ENCODE measurements at places on chromosomes 16 and 17. TPM values are rescaled to one million over a fixed set of nuclear protein-coding genes. Genes with fewer than 3 reads are reported as not detected.

DNA sequence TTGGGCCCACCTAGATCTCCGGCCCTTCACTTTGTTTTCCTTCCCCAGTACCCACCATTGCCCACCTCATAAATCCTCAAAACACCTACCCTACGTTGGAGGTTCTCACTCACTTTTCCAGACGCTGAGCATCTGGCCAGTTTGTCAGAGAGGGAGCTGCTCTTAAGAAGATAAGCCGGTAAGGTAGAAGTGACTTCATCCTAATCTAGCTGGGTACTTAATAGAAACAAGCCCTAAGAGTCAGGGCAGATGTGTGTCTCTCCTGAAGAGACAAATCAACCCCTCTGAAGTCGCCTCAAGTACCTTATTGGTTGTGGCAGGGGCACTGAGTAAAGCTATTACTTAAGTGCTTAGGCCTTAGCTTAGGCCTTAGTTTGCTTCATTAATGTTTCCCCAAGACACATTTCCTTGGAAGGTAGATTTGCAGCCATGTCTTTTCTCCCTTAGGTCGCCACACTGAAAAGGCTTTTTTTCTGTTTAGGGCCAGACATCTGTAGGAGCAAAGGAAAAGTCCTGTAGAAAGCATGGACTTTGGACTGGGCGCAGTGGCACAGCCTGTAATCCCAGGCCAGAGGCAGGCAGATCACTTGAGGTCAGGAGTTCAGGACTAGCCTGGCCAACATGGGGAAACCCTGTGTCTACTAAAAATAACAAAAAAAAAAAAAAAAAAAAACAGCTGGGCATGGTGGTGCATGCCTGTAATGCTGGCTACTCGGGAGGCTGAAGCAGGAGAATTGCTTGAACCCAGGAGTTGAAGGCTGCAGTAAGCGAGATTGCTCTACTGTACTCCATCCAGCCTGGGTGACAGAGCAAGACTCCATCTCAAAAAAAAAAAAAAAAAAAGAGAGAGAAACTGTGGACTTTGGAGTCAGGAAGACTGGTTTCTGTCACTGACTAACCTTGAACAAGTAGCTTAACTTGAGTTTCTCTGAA is 1.0 kb downstream of the TACO1 start:
- DNase-seq, result peak; percentile 27

KRT28 gene
- total RNA-seq, result not detected

DNA sequence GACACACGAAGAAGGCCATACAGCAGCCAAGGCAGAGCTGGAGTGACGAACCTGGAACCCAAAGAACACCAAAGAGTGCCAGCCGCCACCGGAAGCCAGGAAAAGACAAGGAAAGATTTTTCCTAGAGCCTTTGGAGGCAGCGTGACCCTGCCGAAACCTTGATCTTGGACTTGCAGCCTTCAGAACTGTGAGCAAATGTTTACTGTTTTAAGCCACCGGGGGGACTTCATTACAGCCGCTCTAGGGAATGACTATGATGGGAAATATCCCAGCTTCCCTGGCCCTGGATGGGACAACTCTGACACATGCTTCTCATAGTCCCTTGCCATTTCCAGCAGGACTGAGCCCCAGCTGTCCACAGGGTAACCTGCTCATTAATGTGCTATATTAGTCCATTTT is 270.6 kb downstream of the HAPSTR1 start:
- no peak for DNase-seq

GRCh38 chr17:56987283-56987834 is 9.4 kb downstream of the SCPEP1 start:
- no peak for DNase-seq

- no peak for DNase-seq
Measured at GRCh38 chr17:55081559-55081958, 113.0 kb downstream of the STXBP4 start.

CACNG1 gene
- not detected for total RNA-seq

GDE1 gene
- total RNA-seq, result 35.5 TPM

- no peak for DNase-seq
Measured at GRCh38 chr16:11007714-11008280, 63.4 kb downstream of the CLEC16A start.

DNA sequence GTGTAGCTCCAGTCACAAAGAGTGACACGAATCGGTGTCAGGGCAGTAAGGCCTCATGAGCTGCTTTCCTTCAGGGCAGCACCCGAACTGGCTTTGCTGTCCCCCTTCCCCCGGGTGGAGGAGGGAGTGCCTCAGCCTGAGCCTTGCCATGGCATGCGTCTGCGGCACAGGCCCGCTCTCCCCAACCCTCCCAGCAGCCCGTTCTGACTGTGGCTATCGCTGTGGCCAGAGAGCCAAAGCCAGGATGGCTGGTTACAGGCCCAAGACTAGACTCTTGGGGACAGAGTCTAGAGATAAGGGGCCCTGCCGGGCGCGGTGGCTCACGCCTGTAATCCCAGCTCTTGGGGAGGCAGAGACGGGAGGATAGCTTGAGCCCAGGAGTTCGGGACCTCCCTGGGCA is 25.9 kb downstream of the CLUH start:
- DNase-seq, result no peak

FBXW10 gene
- total RNA-seq, result not detected

DNA sequence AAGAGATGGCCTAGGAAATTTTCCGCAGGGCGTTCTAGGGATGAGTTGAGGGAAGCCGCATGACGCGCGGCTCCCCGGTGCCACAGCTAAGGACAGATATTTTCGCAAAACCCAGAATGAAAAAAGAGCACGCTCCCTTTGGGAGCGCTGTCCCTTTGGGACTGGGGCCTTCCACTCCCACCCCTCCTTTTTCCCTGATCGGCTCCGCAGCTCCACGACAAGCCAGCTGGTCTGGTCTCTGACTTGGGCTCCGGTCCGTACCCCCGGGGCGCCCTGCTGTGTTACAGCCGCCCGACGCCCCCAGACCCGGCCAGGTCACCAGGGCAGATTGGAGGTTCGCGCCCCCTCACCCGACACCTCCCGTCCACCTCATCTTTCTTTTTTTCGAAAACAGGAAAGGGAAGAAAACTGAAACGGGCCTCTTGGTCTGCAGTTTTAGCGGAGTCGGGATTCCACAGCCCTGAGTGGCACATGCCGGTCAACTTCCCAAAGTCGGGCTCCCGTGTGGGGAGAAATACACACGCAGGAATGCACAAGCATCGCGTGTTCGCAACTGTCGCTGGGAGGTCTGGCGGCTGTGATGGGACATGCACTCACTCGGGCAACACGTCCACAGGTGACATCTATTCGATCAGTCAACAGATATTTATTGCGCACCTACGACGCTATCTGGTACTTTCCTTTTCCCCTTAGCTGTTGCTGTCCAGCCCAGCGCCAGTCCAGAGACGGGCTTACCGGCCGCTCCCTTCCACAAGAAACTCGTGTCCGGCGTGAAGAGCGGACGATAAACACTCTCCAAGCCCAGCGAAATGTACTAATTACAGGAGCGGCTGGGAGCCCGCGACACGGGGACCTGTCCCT is 3.9 kb upstream of the SOX9 start:
- DNase-seq, result no peak

CFAP97D1 gene
- total RNA-seq, result not detected

C17orf50 gene
- not detected for total RNA-seq

DNA sequence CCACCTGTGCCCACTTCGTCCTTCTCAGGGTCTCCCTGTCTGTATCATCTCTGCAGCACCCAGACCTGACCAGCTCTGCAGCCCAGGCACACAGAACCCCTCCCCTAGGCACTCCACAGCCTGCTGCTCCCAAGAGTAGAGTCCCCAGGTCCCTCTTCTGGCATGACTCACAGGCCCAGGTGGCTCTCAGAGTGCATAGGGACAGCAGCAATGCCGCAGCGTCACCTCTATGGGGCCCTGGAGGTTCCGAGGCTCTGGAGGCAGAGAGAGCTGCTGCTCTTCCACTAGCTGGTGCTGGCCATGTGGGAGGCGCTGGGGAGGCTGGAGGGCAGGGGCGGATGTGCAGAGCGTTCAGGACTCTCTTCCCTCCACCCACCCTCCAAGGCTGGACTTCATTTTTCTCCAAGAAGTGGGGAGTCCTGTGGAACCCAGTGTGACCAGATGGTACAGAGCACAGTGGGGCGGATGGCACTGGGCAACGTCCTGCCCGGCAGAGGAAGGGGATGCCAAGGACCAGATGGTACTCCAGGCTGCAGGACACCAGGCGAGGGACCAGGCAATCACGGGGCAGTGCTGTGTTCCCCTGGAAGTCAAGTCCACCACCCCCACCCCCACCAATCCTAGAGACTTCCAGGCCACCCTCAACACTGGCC is 151.7 kb downstream of the RBFOX3 start:
- DNase-seq, result no peak
